ENCODE measurements at places on chromosomes 6 and 20. TPM values are rescaled to one million over a fixed set of nuclear protein-coding genes. Genes with fewer than 3 reads are reported as not detected.

GRCh38 chr20:19048995-19049501 lies 163.4 kb upstream of the SLC24A3 start:
- DNase-seq: no peak

The ETV7 gene
- 0.63 TPM for total RNA-seq

The OR2B6 gene
- total RNA-seq: not detected

- DNase-seq: no peak
Measured at GRCh38 chr6:105400501-105400900, 2.4 kb downstream of the PREP start.

- no peak for DNase-seq
Measured at GRCh38 chr6:75210885-75211739, 5.3 kb upstream of the COL12A1 start.

DNA sequence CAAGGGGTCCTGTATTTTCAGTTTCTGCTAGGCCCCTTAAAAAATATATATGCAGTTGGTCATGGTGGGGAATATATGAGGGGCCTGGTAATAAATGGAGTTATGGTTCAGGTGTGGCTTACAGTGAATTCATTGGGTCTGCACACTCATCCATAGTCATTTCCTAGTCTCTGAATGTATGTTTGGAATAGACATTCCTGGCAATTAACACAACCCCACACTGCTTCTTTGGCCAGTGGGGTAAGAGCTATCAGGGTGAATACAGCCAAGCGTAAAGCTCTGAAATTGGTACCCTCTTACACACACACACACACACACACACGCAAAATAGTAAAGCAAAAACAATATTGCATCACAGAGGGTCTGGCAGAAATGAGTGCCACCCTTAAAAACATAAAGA lies 56.5 kb downstream of the QRSL1 start:
- DNase-seq: no peak
